ENCODE measurements at places on chromosomes 1 and 21. TPM values are rescaled to one million over a fixed set of nuclear protein-coding genes. Genes with fewer than 3 reads are reported as not detected.

DNA sequence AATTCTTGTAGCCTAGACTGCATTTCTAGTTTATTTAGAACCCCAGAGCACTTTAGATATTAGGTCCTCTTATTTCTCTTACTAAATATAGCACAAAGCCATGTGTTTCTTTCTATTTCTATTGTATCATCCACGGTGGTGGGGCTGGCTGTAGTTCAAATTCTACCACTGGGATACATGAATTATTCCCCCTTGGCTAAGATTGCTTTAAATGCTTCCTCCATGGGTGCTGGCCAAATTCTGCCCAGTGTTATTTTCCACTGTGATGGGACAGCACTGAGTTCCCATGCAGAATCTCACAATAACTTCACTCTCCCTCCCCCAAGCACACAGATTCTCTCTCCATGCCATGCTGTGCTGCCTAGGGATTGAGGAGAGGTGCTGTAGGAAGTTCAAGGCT, 41.5 kb upstream of the GBP6 start:
- DNase-seq, result no peak

Gene BNIPL
- 5.2 TPM for total RNA-seq

Gene NOS1AP
- total RNA-seq, result 4.9 TPM

Gene PLA2G2D
- total RNA-seq, result not detected

DNA sequence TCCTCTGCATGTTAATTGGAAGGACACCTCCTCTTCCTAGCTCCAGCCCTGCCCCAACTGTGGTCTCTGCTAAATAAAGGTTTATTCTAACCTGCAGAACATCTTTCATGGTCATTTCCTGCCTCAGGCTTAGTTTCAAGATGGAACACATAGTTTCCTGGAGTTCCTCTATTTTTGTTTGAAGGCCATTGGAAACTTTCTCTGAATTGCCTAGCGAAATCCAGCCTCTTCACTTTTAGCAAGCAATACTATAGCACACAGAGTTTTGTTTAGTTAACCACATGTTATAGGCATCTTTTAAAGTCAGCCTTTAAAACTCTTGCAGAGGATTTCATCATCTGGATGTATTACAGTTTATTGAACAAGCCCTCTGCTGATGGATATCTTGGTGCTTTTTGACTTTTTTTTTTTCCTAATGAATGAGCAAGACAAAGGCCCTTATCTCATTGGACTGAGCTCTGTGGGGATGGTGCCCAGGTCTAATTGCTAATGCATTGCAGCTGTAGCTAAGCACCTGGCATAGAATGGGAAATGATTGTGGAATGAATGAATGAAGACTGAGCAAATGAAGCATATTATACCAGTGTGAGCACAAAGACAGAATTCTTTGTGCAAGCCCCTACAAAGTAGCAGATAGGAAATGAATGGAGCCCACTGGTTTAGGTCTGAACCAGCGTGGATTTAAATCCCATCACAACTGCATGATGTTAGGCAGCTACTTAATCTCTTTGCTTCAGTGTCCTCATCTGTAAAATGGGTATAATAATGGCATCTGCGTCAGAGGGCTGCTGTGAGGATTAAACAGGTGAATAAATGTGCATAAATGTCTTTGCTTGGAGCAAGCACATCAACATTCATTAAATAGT, 641 bp upstream of the CFAP107 start:
- no peak for DNase-seq

- no peak for DNase-seq
Measured at GRCh38 chr1:201760516-201760915, 68.4 kb upstream of the IPO9 start.

DNA sequence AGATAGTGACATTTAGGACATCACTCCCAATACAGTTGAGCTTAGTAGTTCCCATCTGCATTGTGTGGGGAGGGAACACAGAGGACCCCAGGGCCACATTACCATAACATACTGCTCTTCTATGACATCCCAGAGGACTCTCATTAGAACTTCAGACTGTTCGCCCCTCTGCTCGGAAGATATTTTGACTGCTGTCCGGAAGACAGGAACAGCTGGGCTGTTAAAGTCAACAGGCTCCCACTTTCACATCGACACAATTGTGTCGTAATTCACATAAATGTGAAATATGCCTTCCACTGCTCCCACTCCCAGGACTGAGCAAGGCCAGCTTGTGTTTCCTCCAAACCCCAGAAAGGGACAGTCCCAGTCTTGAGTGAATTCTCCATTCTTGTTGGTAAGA, 158.4 kb downstream of the SEC16B start:
- DNase-seq, result no peak

Gene ZSWIM5
- 4.1 TPM for total RNA-seq

DNA sequence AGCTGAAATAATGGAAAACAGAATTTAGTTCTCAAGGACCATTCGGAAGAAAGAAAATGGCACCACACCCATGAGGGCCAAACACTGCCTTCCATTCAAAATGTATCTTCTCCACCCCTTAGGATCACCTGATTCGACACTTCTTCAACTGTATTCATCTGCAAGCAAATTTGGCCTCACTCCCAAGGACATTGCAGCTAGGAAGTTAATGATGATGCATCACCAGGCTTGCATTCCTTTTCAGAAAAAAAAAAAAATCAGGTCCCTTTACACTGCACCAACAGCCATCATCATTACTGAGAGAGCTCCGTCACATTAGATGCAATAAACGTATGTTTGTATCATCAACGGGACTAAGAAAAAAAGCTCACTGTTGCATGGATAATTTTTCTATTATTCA, 368.3 kb downstream of the PCP4 start:
- DNase-seq, result no peak

- no peak for DNase-seq
Measured at GRCh38 chr21:29018540-29018939, 609 bp downstream of the RWDD2B start.

DNA sequence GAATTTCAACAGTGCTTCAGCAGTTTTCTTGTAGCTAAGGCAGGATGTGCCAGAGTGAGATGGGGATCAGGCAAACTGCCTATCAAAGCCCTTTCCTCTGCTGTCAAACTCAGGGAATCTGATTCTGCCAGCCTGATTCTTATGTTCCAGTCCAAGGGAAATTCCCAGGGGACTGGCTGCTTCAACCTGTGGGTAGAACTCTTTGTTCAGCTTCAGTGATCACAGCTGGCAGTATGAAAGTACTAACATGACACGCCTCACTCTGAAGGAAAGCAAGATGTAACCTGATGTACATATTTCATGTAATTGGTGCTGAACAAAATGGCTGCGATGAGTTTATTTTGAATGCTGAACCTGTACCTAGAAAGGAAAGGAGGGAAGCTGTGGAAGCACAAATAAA, 40.1 kb upstream of the SLC5A9 start:
- no peak for DNase-seq

- DNase-seq, result no peak
Measured at GRCh38 chr1:102262994-102263393, 266.3 kb upstream of the OLFM3 start.

Gene C4BPB
- total RNA-seq, result 6.6 TPM

DNA sequence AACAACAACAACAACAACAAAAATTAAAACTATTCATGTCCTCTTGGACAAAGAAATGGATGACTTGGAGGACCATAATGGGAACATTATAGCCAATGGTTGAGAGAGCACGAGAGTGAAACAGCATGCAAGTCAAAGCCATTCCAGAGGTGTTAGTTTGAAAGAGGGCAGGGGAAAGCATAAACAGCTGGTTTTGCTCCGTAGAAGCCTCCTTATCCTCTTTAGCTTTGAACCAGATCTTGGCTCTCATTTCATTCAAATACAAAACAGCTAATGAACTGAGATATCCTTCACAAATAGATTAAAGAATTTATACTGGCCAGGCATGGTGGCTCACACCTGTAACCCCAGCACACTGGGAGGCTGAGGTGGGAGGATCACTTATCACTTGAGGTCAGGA, 8.7 kb upstream of the SMG7 start:
- no peak for DNase-seq

Gene GPX7
- 6.2 TPM for total RNA-seq

DNA sequence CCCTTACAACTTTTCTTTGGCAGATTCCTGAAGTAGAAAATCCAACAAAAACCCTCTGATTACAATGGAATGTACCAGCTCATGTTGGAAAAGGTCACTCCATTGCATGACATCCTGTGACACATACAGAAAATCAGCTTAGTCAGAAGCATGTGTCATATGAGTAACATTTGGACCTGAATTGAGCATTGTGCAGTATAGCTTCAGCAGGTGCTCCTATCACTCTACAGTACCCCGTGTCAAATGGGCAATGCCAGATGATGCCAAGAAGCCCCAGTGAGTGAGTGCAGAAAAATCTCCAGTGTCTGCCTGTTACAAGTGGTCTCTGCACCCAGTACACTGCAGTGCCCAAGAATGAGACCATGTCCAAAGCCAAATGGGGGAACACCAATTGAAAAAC, 129.7 kb upstream of the RUNX1 start:
- no peak for DNase-seq

Gene KRTAP10-3
- total RNA-seq, result not detected

Gene KMO
- total RNA-seq, result 19.0 TPM

Gene SAMSN1
- total RNA-seq, result 18.2 TPM

GRCh38 chr1:10530756-10531495, 56.2 kb downstream of the PEX14 start:
- DNase-seq, result no peak

DNA sequence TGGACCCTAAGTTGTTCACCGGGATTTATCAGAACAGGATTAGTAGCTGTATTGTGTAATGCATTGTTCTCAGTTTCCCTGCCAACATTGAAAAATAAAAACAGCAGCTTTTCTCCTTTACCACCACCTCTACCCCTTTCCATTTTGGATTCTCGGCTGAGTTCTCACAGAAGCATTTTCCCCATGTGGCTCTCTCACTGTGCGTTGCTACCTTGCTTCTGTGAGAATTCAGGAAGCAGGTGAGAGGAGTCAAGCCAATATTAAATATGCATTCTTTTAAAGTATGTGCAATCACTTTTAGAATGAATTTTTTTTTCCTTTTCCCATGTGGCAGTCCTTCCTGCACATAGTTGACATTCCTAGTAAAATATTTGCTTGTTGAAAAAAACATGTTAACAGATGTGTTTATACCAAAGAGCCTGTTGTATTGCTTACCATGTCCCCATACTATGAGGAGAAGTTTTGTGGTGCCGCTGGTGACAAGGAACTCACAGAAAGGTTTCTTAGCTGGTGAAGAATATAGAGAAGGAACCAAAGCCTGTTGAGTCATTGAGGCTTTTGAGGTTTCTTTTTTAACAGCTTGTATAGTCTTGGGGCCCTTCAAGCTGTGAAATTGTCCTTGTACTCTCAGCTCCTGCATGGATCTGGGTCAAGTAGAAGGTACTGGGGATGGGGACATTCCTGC, 3.9 kb upstream of the OLFML3 start:
- DNase-seq, result no peak

Gene ZBTB8A
- total RNA-seq, result 9.7 TPM

DNA sequence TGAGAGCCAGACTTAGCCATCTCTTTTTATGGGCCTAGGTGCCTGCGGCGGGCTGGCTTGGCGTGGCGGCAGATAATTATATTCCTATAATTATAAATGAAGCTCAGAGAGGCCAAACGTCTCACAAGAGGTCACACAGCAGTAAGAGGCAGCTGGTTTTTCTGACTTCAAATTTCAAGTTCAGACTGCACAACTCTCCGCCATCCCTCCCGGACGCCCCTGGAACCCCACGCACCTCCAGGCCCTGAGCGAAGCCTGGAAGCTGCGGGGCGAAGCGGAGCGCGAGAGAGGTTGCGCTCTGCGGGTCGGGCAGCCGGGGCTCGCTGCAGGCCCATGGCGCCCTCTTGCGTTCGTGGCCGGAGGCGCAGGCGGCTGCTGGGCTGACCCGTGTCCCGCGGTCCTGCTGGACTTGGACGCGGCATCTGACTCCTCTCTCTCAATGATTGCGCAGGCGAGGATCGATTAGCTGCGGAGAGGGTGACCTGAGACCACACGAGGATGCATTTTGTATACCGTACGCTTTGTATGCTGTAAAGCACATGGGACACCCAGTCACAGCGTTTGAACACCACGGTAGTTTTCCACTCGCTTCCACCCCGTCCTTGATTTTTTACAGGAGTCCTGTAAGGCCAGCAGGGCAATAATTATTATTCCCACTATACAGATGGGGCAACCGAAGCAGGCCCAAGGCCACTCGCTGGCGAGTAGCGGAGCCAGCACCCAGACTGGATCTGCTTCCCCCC, 272.7 kb downstream of the FOXD2 start:
- peak; percentile 88 for DNase-seq

DNA sequence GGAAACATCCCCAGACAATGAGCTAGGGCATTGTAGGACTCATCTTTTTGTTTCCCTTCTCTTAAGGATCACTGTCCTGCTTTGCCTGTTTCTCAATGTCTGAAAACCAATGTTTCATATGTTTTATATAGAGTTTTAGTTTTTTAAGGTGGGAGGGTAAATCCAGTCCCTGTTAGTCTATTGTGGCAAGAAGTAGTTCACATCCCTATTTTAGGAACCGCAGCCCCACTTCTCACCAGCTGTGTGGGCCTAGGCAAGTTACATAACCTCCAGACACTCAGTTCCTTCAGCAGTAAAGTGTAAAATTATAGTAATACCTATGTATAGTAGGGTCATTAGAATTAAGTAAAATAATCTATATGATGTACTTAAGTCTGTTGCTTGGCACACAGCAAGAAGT, 105.8 kb upstream of the WLS start:
- no peak for DNase-seq

GRCh38 chr1:20728371-20729154, 3.9 kb downstream of the SH2D5 start:
- DNase-seq, result peak; percentile 58

DNA sequence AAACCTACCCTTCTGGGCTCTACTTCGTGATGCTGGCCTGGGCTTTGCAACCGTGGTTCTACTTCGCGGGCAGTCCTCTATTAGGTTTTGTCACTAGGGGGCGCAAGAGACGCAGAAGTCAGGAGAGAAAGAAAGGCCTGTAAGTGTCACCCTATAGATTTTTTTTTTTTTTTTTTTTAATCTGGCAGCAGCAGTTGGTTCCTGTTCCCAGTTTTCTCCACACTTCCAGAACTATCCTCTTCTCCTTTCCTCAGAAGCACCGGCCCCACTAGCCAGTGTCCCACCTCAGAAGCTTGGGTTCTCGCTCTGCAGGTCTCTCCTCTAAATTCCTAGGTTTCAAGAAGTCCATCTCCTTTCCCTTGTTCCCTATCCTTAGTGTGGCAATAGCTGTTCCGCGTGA, 9.1 kb upstream of the LCE2D start:
- no peak for DNase-seq

GRCh38 chr1:242448910-242449645, 75.4 kb downstream of the PLD5 start:
- DNase-seq, result no peak

DNA sequence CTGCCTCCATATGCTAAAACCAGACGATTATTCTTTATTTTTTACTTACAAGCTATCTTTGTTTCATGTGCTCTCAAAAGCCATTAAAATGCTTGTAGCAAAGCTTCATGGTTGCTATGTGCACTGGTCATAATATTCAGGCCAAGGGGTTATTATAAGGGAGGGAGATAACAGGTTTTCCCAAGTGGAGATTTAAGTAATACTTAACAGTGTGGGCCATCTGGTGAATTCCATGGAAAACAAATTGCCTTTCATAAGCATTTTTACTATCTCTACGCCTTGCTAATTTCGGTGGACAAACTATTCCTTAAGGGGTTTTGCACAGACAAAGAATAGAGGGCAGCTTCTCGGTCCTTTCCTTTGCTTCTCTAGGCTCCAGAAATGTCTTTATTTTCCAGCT, 137.8 kb downstream of the NUF2 start:
- DNase-seq, result no peak

Measured in upper lobe of right lung (tissue), 1 donor.